ENCODE measurements at places on chromosomes 12 and 14.

DNA sequence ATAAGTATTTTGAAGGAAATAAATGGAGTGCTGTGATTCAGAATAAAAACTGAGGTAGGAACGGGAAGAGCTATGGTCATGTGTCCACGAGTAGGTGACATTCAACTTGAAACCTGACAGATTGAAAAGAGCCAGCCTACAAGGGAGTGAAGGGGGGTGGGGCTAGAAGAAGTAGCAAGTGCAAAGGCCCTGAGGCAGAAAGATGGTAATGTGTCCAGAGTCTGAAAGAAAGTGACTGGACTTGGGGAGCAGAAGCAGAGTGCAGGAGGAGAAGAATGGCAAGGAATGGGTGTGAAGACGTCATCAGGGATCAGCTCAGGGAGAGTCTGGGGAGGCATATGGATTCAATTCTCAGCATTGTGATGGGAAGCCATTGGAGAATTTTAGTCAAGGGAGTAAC is 13.7 kb downstream of the PLXNC1 start:
- DNase-seq: no peak

GRCh38 chr12:24791622-24792021 is 157.3 kb downstream of the BCAT1 start:
- no peak for DNase-seq

GRCh38 chr12:62668782-62669181 is 202.2 kb downstream of the MON2 start:
- no peak for DNase-seq

DNA sequence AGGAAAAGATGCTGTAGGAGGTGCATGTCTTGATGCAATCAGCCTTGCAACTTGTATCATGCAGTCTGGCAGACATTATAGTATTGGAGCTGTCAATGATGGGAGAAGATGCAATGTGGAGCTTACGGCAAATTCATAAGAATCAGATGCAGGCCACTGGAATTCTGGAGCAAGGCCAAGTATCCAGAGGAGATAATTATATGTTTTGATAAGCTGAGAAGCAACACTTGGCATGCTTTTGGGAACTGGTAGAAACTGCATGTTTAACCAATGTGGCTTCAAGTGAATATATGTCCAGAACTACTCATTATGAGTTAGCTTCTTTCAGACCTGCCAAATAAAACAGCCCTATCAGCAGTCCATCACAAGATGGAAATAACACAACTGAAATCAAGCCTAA is 249.1 kb upstream of the PPFIA2 start:
- DNase-seq: no peak

- no peak for DNase-seq
These were observed 1073.6 kb downstream of the BCL11B start for GRCh38 chr14:98198385-98198784.

GRCh38 chr12:99453836-99454538 is 193.6 kb upstream of the GARIN6 start:
- no peak for DNase-seq

- peak; percentile 30 for DNase-seq
These were observed 811 bp downstream of the TMCC3 start for GRCh38 chr12:94649349-94650142.

- DNase-seq: no peak
These were observed 350.8 kb downstream of the LRFN5 start for GRCh38 chr14:41957459-41957858.

- no peak for DNase-seq
These were observed 8.5 kb upstream of the SOCS2 start for GRCh38 chr12:93563807-93564538.

- DNase-seq: no peak
These were observed 28.2 kb downstream of the DAD1 start for GRCh38 chr14:22560662-22561365.

GRCh38 chr14:29738056-29738455 is 189.6 kb downstream of the PRKD1 start:
- no peak for DNase-seq

GRCh38 chr12:79559591-79559990 is 131.2 kb downstream of the PAWR start:
- DNase-seq: peak; percentile 46

- no peak for DNase-seq
These were observed 218.3 kb upstream of the PDZRN4 start for GRCh38 chr12:40969796-40970195.

DNA sequence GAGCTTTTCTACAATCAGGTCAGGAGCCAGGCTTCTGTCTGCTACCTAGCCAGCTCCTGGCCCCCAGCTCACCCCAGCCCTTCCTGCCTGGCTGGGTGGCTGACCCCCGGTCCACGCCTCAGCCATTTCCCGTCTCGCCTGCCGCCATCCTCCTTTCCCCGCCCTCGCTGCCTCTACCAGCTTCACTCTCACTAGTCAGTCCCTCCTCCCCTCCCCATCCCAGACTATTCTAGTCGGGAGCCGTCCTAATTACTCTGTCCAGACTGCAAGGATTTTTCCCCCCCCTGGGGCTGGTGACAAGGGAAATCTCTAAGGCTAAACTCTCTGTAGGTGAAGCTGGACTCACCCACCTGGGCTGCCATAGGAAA is 825 bp downstream of the DHH start:
- DNase-seq: no peak

GRCh38 chr12:25875661-25876060 is 82.8 kb upstream of the RASSF8 start:
- peak; percentile 91 for DNase-seq

- no peak for DNase-seq
These were observed 1.1 kb downstream of the PAPLN start for GRCh38 chr14:73238424-73238852.

DNA sequence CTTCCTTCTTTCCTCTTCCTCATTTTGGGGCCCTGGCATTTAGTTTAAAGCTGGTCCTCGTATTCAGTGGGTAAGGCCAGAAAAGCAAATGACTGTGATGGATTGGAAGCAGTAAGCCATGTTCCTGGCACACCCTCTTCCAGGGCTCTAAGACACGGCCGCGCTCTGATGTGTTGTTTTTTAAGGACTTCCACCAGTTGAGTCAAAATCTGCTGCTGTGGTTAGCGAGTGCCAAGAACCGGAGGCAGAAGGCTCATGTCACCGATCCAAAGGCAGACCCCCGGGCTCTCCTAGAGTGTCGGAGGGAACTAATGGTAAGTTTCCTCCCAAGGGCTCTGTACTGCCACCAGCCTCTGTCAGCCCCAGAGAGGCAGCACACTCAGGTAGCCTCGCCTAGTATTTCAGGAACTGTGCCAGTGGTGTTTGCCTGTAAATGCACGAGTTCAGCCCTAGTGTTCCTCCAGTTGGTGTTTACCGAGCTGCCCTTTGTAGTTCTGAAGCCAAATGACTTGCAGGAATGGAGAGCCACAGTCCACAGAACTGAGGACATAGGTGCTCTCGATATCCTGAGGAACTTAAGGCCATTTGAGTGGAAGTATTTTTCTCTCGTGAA is 72.7 kb downstream of the ESR2 start:
- no peak for DNase-seq

- DNase-seq: no peak
These were observed 787 bp upstream of the PRMT5 start for GRCh38 chr14:22929961-22930364.

DNA sequence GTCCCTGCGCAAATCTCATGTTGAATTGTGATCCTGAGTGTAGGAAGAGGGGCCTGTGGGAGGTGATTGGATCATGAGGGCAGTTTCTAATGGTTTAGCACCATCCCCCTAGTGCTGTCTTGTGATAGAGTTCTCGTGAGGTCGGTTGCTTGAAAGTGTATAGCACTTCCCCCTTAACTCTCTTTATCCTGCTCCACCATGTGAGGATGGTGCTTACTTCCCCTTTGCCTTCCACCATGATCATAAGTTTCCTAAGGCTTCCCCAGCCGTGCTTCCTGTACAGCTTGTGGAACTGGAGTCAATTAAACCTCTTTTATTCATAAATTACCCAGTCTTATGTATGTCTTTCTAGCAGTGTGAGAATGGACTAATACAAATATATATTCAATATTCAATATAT is 303.7 kb upstream of the SEL1L start:
- no peak for DNase-seq

GRCh38 chr12:11707535-11707934 is 58.1 kb downstream of the ETV6 start:
- no peak for DNase-seq

DNA sequence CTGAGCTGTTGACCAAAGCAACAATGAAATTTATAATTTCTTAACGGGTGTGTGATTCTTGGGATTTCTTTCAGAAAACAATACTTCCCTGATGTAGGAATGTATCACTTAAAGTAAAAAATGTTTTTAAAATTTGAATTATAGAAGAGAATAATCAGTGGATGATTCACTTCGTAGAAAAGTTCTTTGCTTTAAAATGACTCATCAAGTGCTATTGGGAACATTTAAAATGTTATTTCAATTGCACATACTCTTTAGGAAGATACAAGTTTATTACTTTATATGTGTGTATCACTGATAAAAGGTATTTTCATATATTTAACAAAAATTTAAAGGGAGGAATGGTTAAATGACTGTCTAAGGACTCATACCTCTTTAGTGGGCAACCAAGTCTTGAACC is 155.3 kb downstream of the PDE3A start:
- no peak for DNase-seq

DNA sequence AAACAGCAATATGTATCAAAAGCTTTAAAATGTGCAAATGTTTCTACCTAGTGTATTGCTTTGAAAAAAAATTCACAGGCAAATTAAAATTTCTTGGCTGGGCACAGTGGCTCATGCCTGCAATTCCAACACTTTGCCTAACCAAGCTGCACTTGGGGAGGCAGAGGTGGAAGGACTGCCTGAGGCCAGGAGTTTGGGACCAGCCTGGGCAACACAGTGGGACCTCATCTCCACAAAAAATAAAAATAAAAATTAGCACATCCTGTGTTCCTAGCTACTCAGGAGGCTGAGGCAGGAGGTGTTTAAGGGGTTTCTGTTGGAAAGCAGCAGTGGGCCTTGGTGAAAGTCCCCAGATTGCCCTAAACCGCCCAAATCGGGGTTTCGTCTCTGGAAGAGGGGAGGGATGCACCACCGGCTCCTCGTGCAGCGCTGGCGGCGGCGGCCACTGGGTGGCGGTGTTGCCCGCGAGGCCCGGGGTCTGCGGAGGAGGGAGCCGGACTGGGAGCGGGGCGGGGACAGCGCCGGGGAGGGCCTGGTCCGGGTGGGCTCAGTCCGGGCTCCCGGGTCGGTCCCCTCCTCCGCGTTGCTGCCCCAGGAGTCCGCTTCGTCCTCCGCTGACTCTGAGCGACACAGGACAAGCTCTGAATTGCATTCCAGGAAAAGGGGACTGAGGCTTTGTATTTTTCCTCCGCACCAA is 265.6 kb downstream of the AACS start:
- DNase-seq: no peak

DNA sequence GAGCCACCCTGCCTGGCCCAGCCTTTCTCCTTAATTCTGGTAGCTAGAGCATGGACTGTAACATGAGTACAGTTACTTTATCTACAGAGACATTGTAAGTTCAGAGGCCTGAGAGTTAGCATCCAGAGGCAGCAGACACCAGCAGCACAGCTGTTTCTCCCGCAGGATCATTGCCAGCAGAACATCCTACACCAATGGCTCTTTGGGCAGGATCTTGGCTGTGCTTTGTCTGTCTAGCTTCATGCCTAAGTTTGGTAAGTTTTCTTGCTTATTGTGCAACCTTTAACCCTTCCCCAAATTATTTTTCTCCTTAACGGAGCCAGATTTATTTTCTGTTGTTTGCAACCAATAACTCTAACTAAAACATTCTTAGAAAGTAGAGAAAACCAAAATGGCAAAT is 21.6 kb downstream of the C12orf71 start:
- DNase-seq: no peak

DNA sequence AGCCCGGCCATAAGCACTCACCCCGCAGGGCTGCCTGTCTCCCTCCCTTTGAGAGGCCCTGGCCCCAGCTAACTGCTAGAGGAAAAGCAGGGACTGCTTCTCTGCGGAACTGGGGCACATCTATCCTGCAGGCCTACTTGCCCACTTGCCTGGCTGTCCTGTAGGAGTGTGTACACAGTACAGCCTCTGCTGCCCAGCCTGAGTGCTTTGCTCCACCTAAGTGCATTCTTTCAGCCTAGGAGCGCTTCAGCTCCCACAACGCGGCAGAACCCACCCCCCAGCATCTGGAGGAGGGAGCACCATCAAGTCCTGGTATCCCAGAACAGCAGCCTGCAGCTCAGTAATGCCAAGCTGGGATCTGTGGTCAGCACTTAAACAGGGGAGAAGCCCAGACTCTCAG is 79.9 kb upstream of the CD163 start:
- DNase-seq: peak; percentile 3

DNA sequence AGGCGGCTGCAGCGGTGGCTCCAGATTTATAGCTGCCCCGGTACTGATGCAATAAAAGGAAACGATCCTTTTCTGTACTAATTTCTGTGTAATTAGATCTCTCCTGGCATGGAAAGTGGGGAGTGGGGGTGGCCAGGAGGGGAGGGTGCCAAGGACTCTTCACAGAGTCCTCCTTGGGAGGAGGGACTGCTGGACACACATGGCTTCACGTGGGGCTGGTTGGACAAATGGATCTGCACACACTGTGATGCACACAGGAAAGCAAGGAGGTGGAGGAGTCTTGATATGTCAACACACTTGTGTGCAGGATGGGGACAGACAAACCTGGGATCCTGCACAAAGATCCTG is 23.8 kb upstream of the ATP5MC2 start:
- no peak for DNase-seq

DNA sequence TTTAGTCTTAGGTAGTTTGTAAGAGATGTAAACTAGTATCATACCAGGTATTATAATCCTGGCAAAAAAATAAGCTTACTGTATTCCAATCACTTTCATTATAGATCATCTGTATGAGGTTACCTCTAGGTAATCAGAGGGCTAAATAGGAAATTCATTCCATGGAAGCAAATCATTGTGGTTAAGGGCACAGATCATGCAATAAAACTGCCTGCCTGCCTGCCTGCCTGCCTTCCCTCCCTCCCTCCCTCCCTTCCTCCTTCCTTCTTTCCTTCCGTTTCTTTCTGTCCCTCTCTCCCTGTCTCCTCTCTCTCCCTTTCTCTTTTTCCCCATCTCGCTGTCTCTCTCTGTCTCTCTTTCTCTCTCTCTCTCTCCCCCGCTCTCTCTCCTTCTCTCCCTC is 3.2 kb upstream of the CLEC9A start:
- no peak for DNase-seq

DNA sequence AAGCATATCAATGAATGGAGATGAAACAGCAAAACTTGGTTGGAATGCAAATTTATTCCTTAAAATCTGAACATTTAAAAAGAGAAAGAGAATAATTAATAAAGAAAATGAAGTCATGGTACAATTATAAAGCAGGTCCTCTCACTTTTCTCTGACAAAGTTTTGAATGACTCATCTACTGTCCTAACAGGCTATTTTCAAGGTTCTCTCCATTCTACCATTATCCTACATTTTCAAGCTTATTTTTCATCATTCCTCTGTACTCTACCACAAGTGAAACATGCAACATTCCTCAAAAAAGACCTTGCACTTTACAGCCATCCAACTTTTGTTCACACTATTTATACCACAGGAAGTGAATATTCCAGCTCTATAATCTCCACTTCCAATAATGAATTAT is 36.9 kb upstream of the AP4S1 start:
- no peak for DNase-seq

- peak; percentile 87 for DNase-seq
These were observed 7.8 kb downstream of the ZDHHC22 start for GRCh38 chr14:77133720-77134338.
